ENCODE measurements at places on chromosomes 5 and 9.

DNA sequence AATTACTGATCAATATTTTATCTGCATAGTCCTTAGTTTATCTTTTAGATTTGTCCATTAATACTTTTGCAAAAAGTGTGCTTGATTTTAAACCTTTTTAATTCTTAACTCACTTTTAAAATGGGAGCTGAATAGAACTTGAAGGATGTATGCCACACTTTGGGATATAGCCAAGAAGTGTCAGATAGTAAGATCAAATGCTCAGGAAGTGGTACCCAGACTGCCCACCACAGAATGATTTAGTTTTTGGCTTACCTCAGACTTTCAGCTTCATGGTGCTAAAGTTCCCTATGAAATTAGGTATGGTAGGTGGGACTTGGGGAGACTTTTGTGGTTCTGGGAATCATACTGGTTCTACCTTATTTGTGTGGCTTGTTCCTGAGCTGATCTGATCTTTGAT is 14.7 kb downstream of the FOCAD start:
- no peak for DNase-seq

- DNase-seq, result no peak
Measured at GRCh38 chr5:135442431-135443160, 4.6 kb downstream of the DCANP1 start.

GRCh38 chr5:86623785-86624483 is 6.2 kb downstream of the COX7C start:
- peak; percentile 52 for DNase-seq

GRCh38 chr9:123312306-123312877 is 43.6 kb upstream of the CRB2 start:
- no peak for DNase-seq

- DNase-seq, result no peak
Measured at GRCh38 chr5:142748132-142748531, 22.0 kb upstream of the ARHGAP26 start.

DNA sequence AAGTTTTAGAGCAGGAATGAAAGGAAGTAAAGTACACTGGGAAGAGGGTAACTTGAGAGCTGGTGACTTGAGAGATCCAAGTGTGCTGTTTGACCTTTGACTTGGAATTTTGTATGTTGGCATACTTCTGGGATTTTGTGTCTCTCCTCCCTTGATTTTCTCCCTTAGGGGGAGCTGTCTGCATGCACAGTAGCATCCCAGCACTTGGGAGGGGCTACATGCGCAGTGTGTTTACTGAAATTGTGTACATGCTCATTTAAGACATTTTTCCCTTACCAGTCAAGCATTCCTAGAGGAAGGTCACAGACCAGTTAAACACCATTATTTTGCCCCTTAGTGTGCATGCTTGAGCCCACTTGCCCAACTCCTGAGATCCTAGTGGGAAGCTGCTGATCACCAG is 120.1 kb downstream of the ZNF622 start:
- no peak for DNase-seq

DNA sequence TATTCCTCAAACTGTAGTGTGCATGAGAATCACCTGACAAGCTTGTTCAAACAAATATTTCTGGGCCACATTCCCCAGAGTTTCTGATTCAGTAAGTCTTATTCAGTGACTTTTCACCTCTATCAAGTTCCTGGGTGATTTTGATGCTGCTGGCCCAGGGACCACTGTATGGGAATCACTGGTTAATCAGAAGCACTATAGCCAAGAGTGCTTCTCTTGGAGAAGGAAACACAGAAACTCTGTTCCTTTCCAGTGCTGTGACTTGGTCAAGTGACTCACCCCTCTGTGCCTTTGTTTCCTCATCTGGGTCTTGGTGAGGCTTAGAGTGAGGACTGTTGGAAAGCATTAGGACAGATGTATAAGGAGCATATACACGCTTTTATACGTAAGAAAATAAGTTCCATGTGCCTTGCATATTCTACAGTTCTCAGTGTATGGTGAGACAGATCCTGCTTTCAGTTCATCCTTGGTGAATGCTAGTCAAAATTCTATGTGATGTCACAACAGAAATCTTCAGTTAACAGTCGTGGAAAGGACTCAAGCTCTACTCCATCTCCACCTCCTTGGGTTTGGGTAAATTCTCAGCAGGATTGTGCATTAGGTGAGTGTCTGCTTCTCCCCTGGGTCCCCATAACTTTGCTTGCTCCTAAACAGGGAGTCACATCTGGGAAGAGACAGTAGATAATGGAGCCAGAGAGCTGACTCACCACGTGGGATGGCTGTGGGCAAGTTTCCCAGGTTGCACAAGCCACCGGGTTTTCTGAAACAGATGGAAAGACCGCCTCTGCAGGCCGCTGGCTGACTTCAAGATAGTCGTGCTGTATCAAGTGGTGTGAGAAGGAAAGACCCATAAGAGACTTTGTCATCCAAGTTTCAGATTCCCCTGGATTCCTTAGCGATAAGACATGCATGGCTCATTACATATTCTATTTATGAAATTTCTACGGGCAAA is 117.0 kb downstream of the NXNL2 start:
- DNase-seq, result peak; percentile 61

DNA sequence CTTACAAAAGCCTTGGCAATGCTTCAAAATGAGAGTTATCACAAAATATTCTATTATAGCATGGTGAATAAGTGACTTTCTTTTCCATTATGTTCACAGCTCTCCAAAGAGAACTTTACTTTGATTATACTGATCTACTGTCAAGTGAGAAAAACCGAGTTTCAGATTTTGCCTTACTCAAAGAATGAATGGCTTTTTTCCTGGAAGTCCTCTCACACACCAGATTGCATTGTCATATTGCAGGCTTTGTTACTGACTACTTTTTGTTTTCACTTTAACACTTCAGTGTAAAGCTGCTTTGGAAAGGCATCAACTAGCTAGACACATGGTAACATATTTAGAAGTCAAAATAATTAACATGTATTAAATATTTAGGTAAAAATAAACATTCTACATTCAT is 765.2 kb upstream of the NUDT12 start:
- DNase-seq, result no peak

DNA sequence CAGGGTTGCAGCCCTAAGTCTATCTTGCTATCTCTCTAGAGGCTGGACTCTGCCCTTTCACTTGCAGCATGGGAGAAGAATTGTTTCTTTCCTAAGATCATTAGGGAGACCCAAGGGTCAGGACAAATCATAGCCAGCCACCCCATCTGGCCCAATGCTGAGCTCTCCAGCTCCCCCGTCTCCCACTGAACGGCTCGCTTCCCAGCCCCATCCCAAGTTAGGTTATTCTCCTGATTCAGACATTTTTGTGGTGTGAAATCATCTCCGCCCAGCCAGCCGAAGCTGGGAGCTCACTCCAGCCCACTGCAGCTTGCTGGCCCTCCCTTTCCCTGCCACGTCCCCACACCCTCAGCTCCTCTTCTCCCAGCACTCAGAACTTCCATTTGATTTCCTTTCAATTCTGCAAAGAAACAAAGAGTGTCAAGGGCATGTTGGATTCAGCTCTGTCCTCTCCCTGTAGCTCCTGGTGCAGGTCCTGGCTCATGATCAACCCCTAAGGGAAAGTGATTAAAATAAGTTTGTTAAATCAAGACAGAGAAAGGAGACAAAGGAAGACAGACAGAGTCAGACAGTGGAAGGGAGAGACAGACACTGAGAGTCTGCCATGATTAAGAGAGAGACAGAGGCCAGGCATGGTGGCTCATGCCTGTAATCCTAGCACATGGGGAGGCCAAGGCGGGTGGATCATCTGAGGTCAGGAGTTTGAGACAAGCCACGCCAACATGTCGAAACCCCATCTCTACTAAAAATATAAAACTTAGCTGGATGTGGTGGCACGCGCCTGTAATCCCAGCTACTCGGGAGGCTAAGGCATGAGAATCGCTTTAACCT is 12.6 kb upstream of the SPARC start:
- no peak for DNase-seq

DNA sequence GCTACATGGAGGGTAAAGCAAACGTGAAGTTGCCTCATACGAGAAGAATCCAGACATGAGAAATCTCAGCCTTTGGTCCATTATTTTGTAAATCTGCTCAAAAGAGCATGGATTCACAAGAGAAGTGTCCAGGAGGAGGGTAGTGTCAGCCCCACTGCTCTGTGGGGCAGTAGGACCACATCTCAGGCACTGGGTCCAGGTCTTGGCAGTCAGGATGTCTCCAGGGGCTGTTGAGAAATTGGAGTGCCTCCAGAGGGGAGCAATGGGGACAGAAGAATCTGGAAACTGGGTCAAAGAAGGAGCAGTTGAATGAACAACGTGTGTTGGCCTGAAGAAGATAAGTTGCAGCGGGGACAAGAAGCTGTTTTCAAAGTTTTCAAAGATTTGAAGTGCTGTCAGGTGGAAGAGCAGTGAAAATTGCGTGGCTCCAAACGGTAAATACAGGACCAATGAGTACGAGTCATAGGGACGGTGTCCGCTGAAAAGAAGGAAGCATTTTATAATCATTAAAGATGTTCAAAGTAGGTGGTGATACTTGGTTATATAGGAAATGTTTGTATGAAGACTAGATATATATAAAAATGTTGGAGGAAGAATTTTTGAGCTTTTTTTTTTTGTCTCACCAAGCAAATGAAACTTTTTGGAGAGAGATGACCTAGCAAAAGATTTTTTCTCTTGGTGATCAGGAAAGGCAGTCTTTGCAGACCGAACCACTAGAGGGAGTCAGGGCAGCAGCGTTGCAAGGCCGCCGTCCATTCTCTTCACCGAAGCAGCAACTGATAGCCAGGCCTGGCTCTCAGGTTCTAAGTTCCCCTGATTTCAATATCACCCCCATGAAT is 57.1 kb upstream of the ZBED3 start:
- peak; percentile 73 for DNase-seq

- peak; percentile 23 for DNase-seq
Measured at GRCh38 chr9:625613-626012, 215.9 kb upstream of the DMRT1 start.

DNA sequence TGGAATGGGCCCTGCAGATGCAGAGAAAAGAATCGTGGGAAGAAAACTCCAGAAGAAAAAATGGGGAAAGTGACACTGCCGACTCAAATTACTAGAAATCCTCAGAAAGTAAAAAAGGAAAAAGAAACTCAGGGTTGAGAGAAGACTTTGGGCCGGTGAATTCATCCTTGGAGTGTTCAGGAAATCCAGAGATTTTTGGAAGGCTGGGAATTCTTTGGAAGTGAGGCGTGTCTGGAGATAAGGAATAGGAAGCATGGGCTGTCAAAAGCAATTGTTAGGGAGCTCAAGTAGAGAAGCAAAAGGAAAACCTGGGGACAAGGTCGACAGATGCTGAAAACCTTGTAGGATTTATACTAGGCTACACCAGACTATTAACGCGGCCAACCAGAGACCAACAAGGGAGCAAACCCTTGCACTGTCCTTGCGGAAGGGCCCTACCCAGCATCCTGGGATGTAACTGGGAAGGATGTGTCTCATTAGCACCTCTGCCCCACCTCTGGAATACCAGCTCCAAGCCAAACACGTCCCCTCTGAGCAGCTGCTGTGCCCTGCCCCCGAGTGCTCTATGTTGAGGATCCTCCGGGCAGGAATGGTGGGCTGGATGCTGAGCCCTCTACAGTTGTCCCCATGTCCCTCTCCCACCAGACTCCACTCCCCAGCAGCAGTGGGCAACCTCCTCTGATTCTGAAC is 11.6 kb downstream of the DAB2IP start:
- no peak for DNase-seq

- no peak for DNase-seq
Measured at GRCh38 chr5:172234031-172234430, 40.1 kb downstream of the EFCAB9 start.

- no peak for DNase-seq
Measured at GRCh38 chr9:68819065-68819464, 114.0 kb downstream of the PIP5K1B start.

- DNase-seq, result no peak
Measured at GRCh38 chr5:115494570-115495289, 49.8 kb downstream of the FEM1C start.

DNA sequence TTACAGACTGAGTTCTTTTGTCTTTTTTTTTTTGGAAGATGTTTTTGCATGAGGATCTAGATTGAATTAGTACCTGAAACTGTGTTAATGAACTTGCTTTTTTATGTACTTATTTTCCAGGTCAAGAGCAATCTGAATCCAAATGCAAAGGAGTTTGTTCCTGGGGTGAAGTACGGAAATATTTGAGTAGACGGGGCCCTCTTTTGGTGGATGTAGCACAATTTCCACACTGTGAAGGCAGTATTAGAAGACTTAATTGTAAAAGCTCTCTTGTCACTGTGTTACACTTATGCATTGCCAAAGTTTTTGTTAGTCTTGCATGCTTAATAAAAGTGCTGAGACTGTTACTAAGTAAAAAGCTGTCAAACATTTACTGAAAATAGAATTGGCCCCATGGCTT is 14.5 kb downstream of the SLC23A1 start:
- peak; percentile 44 for DNase-seq

DNA sequence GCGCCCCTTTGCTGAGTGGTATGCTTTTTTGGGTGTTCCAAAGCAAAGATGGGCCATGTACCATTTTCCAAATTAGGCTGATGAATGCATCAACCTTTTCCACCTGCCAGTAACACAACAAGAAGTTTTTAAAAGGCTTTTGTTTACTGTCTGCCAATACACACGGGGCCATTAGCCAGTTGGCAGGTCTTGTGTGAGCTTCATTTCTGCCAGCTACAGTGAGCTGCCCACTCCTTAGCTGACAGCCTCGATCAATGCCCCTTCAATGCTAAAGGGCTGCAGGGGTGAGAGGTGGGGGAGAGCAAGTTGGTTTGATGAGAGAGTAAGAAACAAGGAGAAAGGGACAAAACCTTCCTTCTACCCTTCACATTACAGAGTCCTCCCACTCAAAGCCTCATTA is 128.7 kb downstream of the C5orf15 start:
- DNase-seq, result no peak

- no peak for DNase-seq
Measured at GRCh38 chr9:123540457-123540856, 184.5 kb downstream of the CRB2 start.

- DNase-seq, result peak; percentile 8
Measured at GRCh38 chr5:112238473-112238872, 180.6 kb downstream of the EPB41L4A start.

DNA sequence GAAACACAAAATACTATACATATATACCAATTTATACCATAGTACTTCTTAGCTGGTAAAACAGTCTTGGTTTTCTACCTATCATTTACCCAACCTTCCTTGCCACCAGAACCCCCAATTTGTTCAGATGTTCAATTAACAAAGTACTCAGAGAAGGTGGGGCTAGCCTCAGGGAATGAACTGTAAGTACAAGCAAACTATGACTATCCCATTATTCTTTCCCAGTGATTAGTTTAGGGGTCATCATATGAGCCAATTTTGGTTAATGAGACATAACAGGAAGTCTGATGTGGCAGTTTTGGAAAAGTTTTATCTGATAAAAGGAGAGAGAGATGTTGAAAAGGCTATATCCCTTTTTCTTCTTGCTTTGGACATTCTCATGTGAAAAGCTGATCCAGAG is 125.8 kb downstream of the DTWD2 start:
- DNase-seq, result no peak

GRCh38 chr9:24572406-24572805 is 26.7 kb upstream of the IZUMO3 start:
- no peak for DNase-seq

DNA sequence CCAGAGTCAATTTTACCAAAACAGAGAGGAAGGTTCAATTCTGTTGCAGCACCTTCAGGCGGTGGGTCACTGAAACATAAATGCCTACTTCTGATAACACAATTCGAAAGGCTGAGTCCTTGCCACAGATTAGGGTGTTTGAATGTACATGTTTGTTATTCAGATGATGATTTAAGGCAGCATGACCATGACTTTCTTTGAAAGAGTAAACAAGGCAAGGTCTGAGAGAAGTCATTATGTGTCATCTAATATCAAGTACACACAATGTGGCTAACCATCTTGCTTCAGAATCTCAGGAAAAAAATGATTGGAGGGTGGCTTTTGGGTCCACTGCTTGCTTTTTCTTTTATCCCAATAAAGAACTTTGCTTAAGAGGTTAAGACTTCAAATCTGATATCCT is 457.5 kb downstream of the TAF11L14 start:
- DNase-seq, result no peak
